ENCODE measurements at places on chromosomes 7 and 10.

GRCh38 chr7:129213828-129214227, 11.0 kb upstream of the AHCYL2 start:
- DNase-seq = no peak

- DNase-seq = no peak
Measured at GRCh38 chr10:132876131-132876860, 66.1 kb downstream of the CFAP46 start.

- DNase-seq = no peak
Measured at GRCh38 chr7:103094102-103094501, 19.2 kb downstream of the ARMC10 start.

- no peak for DNase-seq
Measured at GRCh38 chr7:103499976-103500375, 54.0 kb upstream of the SLC26A5 start.

- no peak for DNase-seq
Measured at GRCh38 chr10:64855941-64856340, 1334.7 kb downstream of the REEP3 start.

DNA sequence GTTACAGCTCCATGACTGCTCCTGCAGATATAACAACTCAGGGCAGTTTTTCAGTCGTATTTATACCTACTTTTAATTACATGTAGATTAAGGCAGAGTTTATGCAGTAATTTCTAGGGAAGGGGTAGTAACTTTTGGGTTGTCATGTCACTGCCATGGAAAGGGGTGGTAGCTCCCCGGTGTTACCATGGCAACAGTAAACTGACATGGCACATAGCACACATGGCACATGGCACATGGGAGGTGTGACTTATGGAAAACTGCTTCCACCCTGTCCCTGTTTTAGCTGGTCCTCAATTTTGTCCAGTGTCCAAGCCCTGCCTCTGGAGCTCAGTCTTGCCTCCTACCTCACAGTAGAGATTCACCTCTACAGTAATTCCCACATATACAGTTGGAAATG, 3.9 kb upstream of the TOMM7 start:
- DNase-seq = no peak
